ENCODE measurements at places on chromosomes 13 and 19. TPM values are rescaled to one million over a fixed set of nuclear protein-coding genes. Genes with fewer than 3 reads are reported as not detected.

The PAN3 gene
- 2.8 TPM for polyA plus RNA-seq

The LGALS7B gene
- not detected for polyA plus RNA-seq

The NUFIP1 gene
- polyA plus RNA-seq, result 2.0 TPM

The OR10H1 gene
- not detected for polyA plus RNA-seq

The TTC9B gene
- polyA plus RNA-seq, result not detected

The LILRB2 gene
- 2.8 TPM for polyA plus RNA-seq

The DGKH gene
- polyA plus RNA-seq, result 2.7 TPM

The LILRA1 gene
- polyA plus RNA-seq, result 0.19 TPM

The KLK4 gene
- polyA plus RNA-seq, result not detected

GRCh38 chr19:36212895-36213294 is 1.6 kb downstream of the ZNF565 start:
- no peaks in the 10 kb centered on the region for H3K36me3 ChIP-seq
- H3K27me3 ChIP-seq, result no peaks in the 10 kb centered on the region
- H3K27ac ChIP-seq, result no peak overlapping the region
- H3K4me1 ChIP-seq, result peaks cover 27% of the 10 kb centered on the region
- no peak for DNase-seq

GRCh38 chr19:18501832-18502231 is 20.0 kb downstream of the ELL start:
- H3K27me3 ChIP-seq, result no peaks in the 10 kb centered on the region
- peak; percentile 62 for DNase-seq
- peak overlapping the region; percentile 77 for H3K27ac ChIP-seq
- H3K36me3 ChIP-seq, result no peaks in the 10 kb centered on the region
- peaks cover 94% of the 10 kb centered on the region for H3K4me1 ChIP-seq

- no peak for DNase-seq
- H3K4me1 ChIP-seq, result no peaks in the 10 kb centered on the region
- H3K36me3 ChIP-seq, result no peaks in the 10 kb centered on the region
- no peak overlapping the region for H3K27ac ChIP-seq
- H3K27me3 ChIP-seq, result no peaks in the 10 kb centered on the region
- H3K4me3 ChIP-seq, result no peak overlapping the region
Observed at GRCh38 chr13:99725644-99726043, 224.4 kb downstream of the TM9SF2 start.

DNA sequence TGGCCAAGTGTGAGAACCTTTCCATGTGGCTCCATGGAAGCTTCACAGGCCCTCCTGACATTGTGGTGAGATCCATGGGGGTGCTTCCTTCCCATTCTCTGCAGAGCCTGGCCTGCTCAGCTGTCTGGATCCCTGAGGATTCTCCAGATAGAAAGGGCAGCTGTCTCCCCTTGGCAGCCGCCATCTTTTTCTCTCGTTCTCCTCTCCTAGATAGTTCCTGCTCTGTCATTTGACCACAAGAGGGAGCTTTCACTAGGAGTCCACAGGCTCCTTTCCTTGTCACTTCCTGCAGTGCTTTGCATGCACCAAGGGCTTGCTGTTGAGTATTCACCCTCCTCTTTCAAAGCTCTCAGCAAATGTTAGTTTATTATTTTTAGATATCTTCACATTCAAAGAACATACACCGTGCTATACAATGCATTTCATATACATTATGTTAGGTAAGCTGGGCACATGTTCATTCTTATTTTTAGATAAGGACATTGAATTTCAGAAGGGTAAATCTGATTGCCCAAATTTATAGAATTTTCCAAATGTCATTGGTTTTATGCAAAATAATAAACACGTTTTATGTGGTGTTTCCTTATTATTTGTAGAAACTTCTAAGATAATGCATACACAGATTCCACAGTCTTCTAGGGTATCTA is 133.2 kb downstream of the FRY start:
- H3K27me3 ChIP-seq, result no peaks in the 10 kb centered on the region
- peaks cover 5% of the 10 kb centered on the region for H3K36me3 ChIP-seq
- no peak for DNase-seq
- peaks cover 72% of the 10 kb centered on the region for H3K4me1 ChIP-seq
- peak overlapping the region; percentile 77 for H3K27ac ChIP-seq
- no peak overlapping the region for H3K4me3 ChIP-seq

- H3K27me3 ChIP-seq, result no peaks in the 10 kb centered on the region
- H3K27ac ChIP-seq, result no peak overlapping the region
- no peak overlapping the region for H3K4me3 ChIP-seq
- no peak for DNase-seq
- peaks cover 7% of the 10 kb centered on the region for H3K4me1 ChIP-seq
- no peaks in the 10 kb centered on the region for H3K36me3 ChIP-seq
Observed at GRCh38 chr19:51398096-51398704, 7.8 kb upstream of the C19orf84 start.

- no peaks in the 10 kb centered on the region for H3K27me3 ChIP-seq
- H3K36me3 ChIP-seq, result no peaks in the 10 kb centered on the region
- no peak overlapping the region for H3K27ac ChIP-seq
Observed at GRCh38 chr13:101985321-101985720, 416.5 kb downstream of the FGF14 start.

- no peak overlapping the region for H3K4me3 ChIP-seq
- no peaks in the 10 kb centered on the region for H3K27me3 ChIP-seq
- H3K27ac ChIP-seq, result no peak overlapping the region
- H3K4me1 ChIP-seq, result peaks cover 5% of the 10 kb centered on the region
- no peak for DNase-seq
Observed at GRCh38 chr13:98582947-98583346, 6.0 kb upstream of the STK24 start.

- no peak overlapping the region for H3K4me3 ChIP-seq
Observed at GRCh38 chr13:54614726-54615125, 1586.1 kb downstream of the OLFM4 start.

- peaks cover 30% of the 10 kb centered on the region for H3K4me1 ChIP-seq
- DNase-seq, result no peak
- H3K36me3 ChIP-seq, result no peaks in the 10 kb centered on the region
- H3K27ac ChIP-seq, result no peak overlapping the region
Observed at GRCh38 chr19:39426170-39426569, 9.6 kb downstream of the RPS16 start.

DNA sequence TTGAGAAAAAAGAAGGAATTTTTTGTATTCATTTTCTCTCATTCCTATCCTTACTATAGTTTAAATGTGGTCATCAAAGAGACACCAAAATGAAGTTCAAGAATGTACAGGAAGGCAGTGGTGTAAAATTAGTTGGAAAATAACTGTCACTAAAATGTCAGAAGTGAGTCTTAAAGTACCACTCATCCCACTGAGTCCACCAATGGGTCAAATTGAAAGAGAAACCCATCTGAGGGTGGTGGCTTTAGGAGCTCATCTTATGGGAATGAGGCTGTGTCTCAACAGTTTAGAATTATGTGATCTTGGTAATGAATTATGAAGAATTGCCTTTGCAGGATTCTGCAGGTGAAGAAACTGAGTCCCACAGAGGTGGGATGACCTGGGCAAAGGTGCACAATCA is 403.5 kb downstream of the FGF9 start:
- no peaks in the 10 kb centered on the region for H3K4me1 ChIP-seq
- no peak for DNase-seq
- H3K27ac ChIP-seq, result no peak overlapping the region
- H3K4me3 ChIP-seq, result no peak overlapping the region
- H3K27me3 ChIP-seq, result no peaks in the 10 kb centered on the region

DNA sequence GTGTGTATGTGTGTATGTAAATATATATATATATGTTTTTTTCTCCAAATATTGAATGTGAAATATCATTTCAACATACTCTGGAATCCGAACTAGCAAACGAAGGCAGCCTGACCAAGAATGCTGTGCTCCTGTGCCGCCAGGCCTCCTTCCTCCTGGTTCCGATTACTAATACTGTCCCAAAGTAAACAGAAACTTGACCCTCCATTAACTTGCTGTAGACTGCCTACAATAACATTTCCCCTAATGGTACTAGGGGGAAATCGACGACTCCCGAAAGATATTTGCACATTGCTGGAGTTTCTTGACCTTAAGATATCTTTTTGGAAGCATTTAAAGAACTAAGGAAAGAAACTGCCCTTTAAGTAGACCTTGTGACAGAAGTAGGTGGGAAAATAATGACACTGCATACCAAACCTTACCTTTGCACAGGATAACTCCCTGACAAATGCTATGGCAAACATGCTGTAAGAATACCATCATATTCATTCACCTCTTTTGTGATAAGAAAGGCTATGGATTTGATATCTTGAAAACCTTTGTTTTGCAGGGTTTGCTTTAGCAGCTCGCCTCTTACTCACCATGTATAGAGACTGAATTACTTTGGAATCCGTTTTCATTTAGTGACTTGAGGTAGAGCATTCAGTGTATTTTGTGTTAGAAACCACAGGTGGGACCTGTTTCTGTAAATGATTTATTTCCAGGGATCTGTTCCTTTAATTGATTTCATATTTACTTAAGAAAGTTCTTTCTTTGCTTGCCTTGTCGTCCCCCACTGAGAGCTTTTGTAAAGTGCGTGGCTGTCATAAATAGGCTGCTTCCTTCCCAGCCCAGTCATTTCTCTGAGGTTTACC is 80.1 kb downstream of the KLF5 start:
- no peaks in the 10 kb centered on the region for H3K27me3 ChIP-seq
- H3K4me1 ChIP-seq, result peaks cover 7% of the 10 kb centered on the region
- no peak for DNase-seq
- no peak overlapping the region for H3K4me3 ChIP-seq

DNA sequence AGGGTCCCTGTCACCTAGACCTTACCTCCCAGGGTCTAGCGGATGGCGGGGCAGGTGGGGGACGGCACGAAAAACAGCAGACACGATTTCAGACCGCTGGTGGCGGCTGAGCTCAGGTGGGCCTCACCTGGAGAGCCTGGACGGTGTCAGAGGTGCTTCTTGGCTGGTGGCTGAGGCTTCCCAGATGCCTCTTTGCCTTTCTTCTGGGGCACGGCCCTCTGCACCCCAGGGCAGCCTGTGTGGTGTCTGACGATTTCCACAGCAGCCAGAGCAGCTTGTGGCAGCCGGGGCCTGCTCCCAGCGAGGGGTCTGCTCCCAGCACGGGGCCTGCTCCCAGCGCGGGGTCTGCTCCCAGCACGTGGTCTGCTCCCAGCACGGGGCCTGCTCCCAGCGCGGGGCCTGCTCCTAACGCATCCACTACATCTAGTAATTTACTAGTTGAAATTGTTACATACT is 66.7 kb downstream of the ATP11A start:
- H3K36me3 ChIP-seq, result no peaks in the 10 kb centered on the region
- DNase-seq, result no peak
- no peaks in the 10 kb centered on the region for H3K27me3 ChIP-seq
- H3K4me3 ChIP-seq, result no peak overlapping the region
- no peak overlapping the region for H3K27ac ChIP-seq

- no peaks in the 10 kb centered on the region for H3K4me1 ChIP-seq
- H3K27me3 ChIP-seq, result no peaks in the 10 kb centered on the region
- no peak for DNase-seq
Observed at GRCh38 chr13:28576067-28576466, 81.1 kb upstream of the FLT1 start.

DNA sequence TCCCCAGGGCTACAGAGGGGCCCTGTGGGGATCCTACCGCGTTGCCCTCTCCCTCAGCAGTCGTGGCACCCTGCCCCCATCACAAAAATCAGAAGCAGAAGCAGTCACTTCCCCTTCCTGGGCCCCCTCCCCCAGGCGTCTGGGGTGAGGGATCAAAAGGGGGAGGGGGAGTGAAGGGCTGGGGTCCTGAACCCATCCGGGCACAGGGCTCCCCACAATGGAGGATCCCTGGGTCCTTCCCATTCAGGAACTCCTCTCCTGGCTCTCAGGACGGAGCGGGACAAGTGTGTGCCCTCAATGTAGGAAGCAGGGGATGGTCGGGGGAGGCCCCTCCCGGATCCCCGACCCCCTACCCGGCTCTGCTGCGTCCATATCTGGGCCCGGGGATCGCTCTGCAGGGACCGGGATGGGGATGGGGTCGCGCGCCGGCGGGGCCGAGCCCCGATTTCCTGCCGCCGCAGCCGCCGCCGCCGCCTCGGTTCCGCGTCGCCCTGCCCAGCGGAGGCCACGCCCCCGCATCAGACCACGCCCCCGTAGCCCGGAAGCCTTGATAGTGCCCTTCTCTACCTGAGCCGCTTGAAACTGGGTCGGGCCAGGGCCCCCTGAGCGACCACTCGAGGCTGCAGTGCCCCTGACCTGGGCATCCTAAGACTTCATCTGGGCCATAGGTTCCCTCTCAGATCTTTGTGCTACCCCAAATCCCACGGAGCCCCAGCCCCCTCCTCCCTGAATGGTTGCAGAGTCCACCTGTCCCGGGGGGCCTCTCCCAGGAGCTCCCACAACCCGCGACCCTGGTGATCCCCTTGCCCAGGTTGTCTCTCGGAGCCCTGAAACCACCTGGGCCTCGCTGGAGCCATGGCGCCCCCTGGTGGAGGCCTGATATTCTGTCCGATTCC is at the start of gene GMIP:
Gene GMIP (minus strand): TSS at position 500 of the 896 bp plus-strand sequence. CDS start 128 bp downstream, at position 372.
- H3K4me3 ChIP-seq, result peak within 1 kb of the TSS; percentile 81
- peaks cover 75% of the 10 kb centered on the region for H3K36me3 ChIP-seq
- no peaks in the 10 kb centered on the region for H3K27me3 ChIP-seq
